ENCODE measurements at places on chromosomes 3 and 15. TPM values are rescaled to one million over a fixed set of nuclear protein-coding genes. Genes with fewer than 3 reads are reported as not detected.

Gene HSPBAP1
- 4.1 TPM for total RNA-seq

Gene PLS1
- 23.6 TPM for total RNA-seq

Gene CSK
- 8.5 TPM for total RNA-seq

Gene GYG1
- 29.1 TPM for total RNA-seq

Gene KBTBD13
- total RNA-seq = not detected

Gene CELSR3
- total RNA-seq = 0.63 TPM

Measured in pancreas (tissue), 10 donors.